ENCODE measurements at places on chromosomes 3 and 15.
A peak's percentile ranks its signal among the peaks of the same experiment; 100 is the strongest.

DNA sequence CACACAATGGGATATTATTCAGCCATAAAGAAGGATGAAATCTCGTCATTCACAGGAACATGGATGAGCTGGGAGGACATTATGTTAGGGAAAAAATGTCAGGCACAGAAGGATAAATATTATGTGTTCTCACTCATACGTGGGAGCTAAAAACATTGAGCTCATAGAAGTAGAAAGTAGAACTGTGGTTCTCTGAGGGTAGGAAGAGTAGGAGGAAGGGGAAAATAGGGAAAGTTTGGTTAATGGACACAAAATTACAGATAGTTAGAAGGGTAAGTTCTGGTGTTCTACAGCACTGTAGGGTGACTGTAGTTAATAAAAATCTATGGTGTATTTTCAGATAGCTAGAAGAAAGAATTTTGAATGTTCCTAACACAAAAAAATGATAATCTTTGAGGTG lies 102.6 kb upstream of the LIPC start:
- DNase-seq: no peak

DNA sequence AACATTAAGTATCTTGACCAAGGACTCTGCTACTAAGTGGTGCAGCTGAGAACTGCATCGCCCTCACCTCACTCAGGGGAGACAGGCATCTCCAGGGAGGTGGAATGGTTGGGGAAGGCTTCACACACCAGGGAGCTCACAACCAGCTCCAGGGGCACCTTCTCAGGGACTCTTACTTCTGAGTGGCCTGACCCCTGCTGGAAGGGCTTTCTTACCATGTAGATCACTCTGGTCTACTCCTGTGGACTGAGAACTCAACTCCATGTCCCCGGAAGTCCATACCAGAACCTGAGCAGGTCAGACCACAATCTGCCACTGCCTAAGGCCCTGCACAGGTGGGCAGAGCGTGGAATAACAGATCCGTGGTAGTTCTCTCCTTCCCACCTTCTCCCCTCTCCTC lies 140.5 kb downstream of the TLE3 start:
- DNase-seq: no peak

DNA sequence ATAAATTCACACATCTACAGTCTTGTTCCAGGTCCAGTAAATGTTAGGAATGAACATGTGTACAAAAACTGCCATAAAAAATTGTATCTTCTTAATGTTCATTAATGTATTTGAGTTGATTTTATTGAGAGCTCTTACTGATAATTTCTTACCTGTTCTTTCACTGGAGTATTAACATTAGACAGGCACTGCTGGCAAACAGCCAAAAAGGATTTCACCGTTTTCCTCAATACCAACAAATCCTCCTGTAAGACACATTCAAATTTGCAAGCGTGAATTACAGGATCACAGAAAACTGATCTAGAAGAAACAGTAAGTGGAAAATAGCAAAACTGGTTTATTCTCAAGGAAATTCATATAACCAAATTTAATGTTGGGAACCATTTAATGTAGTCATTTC lies 127.4 kb downstream of the PCCB start:
- no peak for DNase-seq

GRCh38 chr15:77808075-77808474 lies 175.4 kb upstream of the LINGO1 start:
- no peak for DNase-seq

GRCh38 chr3:160613661-160614060 lies 48.3 kb upstream of the KPNA4 start:
- DNase-seq: no peak

- DNase-seq: no peak
Measured at GRCh38 chr3:38119248-38119544, 17.7 kb downstream of the ACAA1 start.

- DNase-seq: no peak
Measured at GRCh38 chr15:99707473-99708270, 25.6 kb downstream of the LYSMD4 start.

- DNase-seq: no peak
Measured at GRCh38 chr3:24149032-24149431, 203.9 kb downstream of the NR1D2 start.

DNA sequence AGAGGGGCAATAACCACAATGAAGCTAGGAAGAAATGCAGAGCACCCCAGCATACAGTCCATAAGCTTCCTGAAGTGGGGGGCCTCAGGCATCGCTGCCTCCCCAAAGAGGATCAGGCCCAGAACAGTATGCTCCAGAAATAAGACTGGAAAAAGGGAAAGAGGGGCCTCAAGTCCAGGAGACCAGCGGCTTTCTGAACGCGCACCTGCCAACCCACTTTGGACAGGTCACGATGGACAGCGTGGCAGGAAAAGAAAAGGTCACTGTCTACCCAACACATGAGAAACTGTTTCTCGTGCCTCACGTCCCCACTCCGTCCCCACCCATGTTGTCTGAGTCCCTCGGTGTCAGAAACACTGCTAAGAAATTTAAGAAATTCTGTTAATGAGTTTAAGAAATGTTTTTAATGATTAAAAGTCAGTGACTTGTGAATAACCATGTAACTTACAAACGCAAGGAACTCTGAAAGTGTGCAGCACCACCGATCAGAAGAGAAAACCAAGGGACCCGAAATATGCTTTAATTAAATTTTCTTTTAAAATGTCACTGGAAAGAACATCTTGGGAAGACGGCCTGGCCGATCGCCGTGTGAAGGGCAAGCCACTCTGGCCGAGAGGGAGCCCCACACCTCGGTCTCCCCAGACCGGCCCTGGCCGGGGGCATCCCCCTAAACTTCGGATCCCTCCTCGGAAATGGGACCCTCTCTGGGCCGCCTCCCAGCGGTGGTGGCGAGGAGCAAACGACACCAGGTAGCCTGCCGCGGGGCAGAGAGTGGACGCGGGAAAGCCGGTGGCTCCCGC lies 1.7 kb upstream of the PPARG start:
- DNase-seq: peak; percentile 21

DNA sequence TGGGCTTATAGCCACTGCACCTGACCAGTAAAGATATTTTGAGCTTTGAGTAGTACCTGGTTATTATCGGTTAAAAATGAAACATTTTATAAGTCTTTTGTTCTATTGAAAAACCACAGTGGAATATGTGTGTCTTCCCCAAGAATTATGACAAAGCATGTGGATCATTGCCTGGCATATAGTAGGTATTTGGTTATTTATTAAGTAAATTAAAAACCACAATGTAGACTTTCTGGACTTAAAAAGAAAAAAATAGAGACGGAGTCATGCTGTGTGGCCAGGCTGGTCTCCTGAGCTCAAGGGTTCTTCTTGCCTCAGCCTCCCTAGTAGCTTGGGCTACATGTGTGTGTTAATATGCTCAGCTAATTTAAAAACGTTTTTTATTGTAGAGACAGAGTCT lies 43.5 kb downstream of the UBE2E2 start:
- DNase-seq: no peak

DNA sequence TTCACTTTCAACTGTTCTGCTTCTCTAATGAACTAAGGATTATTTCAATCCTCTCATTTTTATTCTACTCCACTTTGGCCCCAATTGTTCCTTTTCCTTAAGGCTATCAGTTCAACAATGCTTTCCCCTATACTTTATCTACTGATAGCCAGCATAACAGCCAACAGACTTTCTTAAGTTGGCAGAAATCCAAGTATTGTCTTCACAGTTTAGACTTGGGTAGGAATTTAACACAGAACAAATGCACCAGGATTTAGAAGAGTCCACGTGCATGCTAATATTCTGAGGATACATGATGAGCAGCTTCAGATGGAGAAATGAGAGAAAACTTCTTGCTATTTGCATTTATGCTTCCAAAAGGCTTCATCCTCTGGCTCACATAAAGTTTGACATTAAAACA lies 54.8 kb downstream of the FBN1 start:
- DNase-seq: no peak

DNA sequence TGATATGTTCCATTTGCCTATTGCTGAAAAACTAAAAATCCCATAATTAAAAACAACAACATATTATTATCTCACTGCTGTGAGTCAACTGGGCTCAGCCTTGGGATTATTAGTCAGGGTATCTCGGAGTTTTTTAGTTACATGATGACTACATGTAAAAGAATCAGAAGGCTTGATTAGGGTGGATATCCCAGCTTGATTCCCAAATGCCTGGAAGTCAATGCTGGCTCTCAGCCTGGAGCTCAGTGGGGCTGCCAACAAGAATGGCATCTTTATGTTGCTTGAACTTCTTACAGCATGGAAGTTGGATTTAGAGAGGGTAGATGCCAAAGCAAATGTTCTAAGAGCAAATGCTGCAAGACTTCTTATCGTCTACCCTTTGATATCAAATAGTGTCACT lies 278.5 kb downstream of the PLOD2 start:
- DNase-seq: no peak

DNA sequence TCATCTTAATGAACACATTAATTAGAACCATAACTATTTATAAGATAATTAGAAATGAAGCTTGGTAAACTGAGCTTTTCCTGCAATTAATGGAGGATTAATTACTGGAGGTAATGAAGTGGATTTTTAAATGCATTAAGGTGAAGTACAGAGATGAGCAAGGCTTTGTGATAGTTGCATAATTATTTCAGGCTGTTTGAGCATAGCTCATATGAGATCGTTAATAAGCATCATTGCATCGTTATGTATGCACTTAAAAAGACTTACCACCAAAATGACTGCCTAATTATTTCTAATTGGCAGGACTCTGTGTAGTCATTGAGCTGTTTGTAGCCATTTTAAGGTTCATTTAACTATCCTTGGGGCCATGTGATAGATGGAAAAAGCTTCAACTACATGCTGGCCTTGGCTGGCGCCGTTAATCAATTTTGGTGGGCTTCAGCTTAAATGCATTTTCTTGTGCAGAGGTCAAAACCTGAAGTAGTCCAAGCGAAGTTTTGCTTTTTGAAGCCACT lies 55.3 kb downstream of the RSRC1 start:
- no peak for DNase-seq

Data from CD4-positive, alpha-beta T cell treated with Interleukin-4 for 1 hour (primary cell).